HEK293T (cell line): ENCODE measurements at places on chromosomes 7 and 10.
A peak's percentile ranks its signal among the peaks of the same experiment; 100 is the strongest.

- DNase-seq, result no peak
These were observed 3.7 kb downstream of the ANXA11 start for GRCh38 chr10:80201608-80202141.

DNA sequence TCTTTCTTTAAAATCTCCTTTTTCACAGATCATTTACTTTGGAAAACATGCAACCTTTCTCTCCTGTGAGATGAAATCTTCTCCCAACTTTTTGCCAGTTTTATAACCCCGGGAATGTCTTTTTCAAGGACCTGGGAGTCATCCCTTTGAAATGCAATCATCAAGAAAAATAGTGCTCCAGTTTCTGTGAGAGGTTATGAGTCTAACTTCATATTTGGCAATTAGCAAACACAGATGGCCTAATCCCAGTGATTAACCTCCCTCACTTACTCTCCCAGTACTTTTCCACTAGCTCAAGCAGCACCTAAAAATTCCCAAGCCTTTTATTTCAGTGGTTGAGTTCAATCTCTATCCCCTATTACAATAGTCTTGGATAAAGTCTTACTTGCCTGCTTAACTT is 185.8 kb upstream of the TMEM106B start:
- DNase-seq, result no peak

DNA sequence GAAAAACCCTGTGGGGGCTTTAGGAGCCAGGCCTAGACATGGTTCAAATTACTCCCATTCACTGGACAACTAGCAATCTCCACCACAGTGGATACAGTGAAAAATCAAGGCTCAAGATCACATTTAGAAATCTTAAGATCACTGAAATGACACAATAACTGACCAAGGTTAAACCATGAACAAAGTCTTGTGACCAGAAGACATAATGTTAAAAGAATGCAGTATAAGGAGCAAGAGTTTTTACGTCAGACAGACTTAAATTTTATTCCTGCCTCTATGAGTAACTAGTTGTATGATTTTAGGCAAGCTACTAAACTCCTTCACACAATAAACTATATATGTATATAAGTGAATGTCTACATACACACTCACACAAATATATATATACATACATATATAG is 68.5 kb downstream of the MICU1 start:
- no peak for DNase-seq

GRCh38 chr7:20697351-20697750 is 81.9 kb downstream of the ABCB5 start:
- DNase-seq, result no peak

DNA sequence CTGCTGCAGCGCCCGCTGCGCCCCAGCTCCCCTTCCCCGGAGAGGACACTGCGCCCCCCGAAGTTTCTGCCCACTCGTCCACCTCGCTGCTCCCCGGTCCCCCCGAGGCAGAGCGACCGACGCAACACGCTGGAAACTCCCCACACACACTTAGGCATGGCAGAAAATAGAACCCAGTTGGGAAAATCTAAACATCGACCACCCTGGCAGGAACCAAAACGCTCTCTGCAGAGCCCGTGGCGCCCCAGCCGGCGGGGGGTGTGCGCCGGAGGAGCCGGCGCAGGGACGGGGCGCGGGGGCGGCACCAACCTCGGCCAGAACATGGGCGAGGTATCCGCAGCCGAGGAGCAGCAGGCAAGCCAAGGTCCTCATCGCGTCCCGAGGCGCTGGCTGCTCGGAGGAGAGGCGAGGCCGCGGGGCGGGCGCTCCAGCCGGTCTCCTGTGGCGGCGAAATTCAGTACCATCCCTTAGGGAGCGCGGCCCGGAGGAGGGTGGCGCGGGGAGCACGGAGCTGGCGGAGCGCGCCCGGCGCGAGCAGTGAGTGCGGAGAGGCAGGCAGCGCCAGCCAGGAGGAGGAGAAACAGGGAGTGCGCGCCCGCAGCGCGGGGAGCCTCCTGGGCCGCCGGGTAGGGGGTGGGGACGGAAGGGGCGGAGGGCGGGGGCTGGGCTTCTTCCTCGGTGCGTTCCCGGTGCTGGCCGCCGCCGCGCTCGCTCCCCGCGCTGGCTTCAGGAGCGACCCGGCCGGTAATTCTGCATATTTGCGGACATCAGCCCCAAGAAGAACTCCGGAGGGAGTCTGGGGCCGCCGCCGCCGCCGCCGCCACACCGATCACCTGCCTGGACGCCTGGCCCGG is 789 bp downstream of the PDGFA start:
- peak; percentile 45 for DNase-seq

- no peak for DNase-seq
These were observed 3.7 kb downstream of the TRIL start for GRCh38 chr7:28954471-28954870.

- DNase-seq, result no peak
These were observed 2.3 kb downstream of the KNDC1 start for GRCh38 chr10:133162178-133162909.

GRCh38 chr7:39592586-39592985 is 26.4 kb downstream of the YAE1 start:
- no peak for DNase-seq

DNA sequence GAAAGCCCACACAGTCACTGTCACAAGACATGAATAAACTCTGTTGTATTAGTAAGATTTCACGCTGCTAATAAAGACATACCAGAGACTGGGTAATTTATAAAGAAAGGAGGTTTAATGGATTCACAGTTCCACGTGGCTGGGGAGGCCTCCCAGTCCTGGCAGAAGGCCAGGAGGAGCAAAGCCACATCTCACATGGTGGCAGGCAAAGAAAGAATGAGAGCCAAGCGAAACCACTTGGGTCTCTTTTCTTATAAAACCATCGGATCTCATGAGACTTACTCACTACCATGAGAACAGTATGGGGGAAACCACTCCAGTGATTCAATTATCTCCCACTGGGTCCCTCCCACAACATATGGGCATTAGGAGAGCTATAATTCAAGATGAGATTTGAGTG is 110.2 kb downstream of the ST8SIA6 start:
- DNase-seq, result no peak

DNA sequence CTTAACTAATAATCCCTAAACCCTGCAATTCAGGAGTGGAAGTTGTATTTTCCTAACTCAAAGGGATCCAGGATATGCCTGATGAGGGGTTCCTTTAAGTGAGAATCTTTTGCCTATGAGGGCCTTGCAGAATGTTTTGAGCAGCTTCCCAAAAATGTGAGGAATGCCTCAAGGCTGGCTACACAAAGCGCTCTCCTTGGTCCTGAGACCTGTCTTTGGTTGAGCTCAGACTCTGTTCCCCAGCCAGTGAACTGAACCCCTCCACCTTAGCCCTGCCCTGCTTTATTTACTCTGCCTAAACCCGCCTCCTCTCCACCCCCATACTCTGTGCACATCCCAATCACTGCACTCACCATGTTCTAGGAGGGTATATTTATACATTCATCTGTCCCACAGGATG is 108.6 kb downstream of the NRCAM start:
- DNase-seq, result peak; percentile 13

DNA sequence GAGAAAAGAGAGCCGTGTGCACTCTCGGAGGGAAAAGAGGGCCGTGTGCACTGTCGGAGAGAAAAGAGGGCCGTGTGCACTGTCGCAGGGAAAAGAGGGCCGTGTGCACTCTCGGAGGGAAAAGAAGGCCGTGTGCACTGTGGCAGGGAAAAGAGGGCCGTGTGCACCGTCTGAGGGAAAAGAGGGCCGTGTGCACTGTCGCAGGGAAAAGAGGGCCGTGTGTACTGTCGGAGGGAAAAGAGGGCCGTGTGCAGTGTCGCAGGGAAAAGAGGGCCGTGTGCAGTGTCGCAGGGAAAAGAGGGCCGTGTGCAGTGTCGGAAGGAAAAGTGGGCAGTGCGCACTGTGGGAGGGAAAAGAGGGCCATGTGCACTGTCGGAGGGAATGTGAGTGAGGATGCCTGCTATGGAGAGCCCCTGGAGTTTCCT is 188.7 kb downstream of the DNAJB6 start:
- no peak for DNase-seq

DNA sequence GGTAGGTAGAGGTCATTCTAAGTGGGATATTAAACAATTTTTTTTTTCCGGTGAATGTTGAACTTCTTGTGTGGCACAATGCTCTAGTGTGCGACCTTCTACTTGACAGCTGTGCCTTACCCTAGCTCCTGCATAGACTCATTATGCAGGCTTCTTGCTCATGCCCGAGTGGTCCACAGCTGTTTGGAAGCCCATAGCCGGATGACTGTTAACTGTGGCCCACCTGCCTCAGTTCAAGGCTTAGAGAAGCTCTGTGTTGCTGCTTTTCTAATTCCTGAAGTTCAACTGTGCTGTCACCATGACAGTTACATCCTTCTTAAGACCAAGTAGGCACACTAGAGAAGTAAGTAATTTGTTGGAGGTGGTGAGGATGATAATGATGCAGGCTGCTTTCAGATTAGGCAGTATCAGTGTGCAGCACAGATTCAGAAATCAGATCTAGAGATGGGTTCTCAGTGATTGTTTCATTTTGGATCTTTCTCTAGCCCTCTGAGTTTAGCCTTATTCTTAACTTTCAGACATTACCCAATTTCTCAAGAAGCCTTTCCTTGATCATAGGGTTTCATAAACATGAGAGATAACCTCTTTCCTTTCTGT is 278.4 kb downstream of the PHF14 start:
- DNase-seq, result no peak

DNA sequence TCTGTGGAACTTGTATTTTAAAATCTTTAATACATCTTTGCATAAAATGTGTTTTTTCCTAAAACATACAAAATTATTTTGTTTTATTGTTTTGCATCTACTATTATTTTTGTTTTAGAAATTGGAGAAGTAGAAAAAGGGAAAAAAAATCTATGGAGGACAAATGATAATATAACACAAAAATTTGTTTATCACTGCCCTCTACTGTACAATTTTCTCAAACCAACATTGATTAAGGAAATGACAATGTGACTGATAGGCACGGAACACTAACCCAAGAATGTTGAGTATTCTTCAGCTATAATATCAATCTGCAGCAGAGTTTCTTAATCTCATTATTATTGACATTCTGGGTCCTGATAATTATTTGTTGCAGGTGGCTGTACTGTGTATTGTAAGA is 9.5 kb upstream of the ING3 start:
- no peak for DNase-seq

- no peak for DNase-seq
These were observed 58.5 kb downstream of the WDFY4 start for GRCh38 chr10:48742891-48743860.

DNA sequence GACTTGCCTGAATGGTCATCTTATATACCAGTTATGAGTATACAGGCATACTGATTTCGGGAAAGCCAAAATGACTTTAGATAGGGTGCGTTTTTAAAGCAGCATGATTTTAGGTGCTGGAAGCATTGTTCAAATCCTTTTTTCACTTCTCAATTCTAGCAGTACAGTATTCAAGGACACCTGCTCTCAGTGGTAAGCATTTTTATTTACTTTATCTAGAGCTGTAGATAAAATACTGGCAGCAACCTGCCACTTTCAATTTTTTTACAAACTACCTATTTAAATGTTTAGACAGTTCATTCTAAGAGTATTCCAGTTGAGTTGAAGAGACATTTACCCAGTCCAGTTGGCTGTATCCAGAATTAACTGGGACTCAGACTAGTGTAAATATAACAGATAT is 33.6 kb downstream of the TMEM106B start:
- DNase-seq, result no peak

- no peak for DNase-seq
These were observed 174.4 kb downstream of the MDFIC start for GRCh38 chr7:115096262-115096661.

- DNase-seq, result no peak
These were observed 408.7 kb downstream of the REEP3 start for GRCh38 chr10:63929831-63930467.

DNA sequence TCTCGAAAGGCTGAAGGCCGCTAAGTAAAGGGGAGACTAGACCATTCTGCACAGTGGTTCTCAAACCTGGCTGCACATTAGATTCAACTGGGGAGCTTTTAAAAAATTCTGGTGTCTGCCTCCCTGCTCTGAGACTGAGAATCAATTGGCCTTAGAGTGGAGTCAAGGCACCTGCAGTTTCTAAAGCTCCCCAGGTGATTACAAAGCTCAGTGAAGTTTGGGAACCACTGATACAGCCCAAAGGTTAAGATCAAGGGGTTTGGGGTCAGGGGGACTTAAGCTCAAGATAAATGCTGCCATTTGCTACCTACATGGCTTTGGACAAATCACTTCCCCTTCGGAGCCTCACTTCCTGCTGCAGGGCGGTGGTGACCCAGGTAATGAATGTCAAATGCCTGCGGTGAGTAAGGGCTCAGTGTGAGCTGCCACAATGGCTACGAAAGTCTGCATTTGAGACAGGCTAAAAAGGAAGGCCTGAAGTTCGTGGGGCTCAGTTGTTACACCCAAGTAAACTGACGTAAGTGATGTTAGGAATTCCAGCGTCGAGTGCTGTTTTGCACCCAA is 72.3 kb downstream of the TLL2 start:
- no peak for DNase-seq

DNA sequence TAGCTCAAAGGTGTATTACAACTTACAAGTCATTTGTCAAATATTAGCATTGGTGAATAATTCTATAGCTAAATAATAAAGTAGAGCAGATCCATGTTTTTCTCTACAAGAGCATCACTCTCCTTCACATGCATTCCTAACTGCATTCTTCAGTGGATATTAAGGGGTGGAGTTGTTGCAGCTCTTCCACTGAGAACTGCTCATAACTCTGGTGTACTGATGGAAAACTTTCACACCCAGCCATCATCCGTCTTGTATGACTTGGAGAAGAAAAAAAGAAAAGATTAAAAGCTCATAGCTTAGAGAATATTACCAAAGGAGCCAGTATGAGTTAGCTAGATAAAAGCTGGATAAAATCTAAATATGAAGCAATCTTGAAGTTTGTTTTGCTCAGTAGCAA is 10.2 kb upstream of the FAM13C start:
- DNase-seq, result no peak

DNA sequence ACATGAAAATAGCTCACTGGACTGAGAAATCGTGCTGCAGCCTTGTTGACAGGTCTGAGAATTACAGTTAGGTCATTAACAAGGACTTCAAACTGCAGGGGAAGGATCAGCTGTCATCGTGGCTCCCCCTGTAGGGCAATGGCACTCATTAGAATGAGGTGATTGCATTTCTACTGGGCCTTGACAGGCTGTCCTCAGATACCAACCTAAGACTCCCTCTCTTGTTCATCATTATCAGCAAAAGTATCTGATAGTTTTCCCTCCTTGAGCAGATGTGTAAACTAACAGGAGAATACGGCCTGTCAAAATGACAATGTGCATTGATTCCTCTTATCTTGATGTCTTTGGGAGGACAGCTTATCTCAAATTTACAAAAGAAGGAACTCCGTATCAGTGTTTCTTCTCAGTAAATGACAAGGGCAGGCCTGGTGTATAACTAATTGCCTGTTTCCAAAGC is 648.5 kb upstream of the LRRN3 start:
- DNase-seq, result peak; percentile 46

- DNase-seq, result no peak
These were observed 18.4 kb downstream of the SLC18A2 start for GRCh38 chr10:117259279-117259678.
